Activated CD8-positive, alpha-beta memory T cell treated with anti-CD3 and anti-CD28 coated beads for 1 hour (primary cell): ENCODE measurements at places on chromosomes 3 and 15.

GRCh38 chr3:172666181-172666872 lies 44.5 kb downstream of the NCEH1 start:
- no peak for DNase-seq

GRCh38 chr3:66280304-66280703 lies 59.5 kb downstream of the SLC25A26 start:
- DNase-seq: no peak

GRCh38 chr3:69776289-69776688 lies 37.0 kb downstream of the MITF start:
- DNase-seq: no peak

GRCh38 chr15:95252404-95252803 lies 1021.0 kb downstream of the MCTP2 start:
- DNase-seq: no peak

- no peak for DNase-seq
Measured at GRCh38 chr15:78762985-78763795, 48.1 kb downstream of the ADAMTS7 start.
